ENCODE measurements at places on chromosomes 4 and X.

DNA sequence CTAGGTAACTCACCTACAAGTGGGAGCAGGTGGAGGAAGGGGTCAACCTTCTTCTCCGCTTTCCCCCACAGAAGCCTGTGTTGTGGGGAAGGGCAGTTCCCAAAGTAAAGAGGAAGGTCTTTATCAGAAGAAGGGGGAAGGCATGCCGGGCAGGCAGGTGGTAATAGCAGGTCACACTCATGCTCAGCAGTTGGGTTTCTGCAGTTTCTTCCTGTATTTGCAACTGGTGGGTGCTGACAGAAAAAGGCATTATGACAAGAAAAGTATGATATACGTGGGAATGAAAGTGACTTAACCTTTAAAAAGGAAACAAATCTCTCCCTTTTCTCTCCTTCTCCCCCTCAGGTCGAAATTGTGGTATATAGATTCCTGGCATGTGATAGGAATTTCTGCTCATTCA, 3.7 kb downstream of the MTMR1 start:
- no peak for DNase-seq

DNA sequence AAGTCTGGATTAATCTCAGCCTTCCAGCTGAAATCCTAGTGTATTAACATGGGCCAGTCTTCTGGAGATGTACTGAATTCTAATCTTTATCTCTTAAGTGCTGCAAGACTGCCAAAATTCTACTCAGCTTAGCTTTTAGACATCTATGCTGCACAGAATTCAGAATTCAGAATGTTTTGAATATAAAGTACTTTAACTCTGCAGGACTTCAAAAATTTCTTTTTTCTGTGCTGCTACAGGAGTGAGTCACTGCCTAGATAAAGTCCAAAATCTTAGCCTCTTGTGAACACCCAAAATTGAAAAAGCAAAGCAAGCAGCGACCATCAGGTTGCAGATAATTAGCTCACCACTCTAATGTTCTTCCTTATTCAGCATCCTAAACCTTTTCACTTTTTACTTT, 1092.6 kb upstream of the PCDH10 start:
- no peak for DNase-seq

- no peak for DNase-seq
Observed at GRCh38 chrX:121570072-121570841, 522.8 kb downstream of the GLUD2 start.

DNA sequence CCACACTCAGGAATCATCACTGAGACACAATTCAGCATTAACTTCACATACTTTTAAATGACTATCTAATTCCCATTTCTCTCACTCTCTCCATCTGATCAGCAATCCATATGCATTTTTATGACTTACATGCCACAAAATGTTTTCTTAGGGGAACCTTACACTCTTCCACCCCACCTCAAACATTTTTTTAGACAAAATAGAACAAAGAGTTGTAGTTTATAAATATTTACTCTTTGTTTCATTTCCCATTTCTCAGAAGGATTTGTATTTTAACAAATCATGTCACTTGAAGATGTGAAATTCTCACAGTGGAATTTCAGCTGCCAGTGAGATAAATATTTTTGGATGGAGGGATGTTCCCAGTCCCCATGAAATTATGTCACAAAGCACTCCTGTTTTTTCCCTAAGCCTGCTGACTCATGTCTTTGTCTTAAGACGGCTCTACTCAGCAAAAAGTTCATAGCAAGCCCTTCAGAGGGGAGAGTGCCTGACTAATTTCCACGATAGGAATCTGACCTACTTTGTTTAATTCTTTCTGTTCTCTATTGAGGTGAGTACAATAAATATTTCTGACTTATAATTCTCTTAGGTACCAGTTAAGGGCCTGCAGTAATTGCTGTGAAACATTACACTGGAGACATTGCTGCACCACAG, 257.7 kb downstream of the THOC2 start:
- no peak for DNase-seq

- no peak for DNase-seq
Observed at GRCh38 chrX:29471829-29472228, 743.5 kb upstream of the MAGEB2 start.

DNA sequence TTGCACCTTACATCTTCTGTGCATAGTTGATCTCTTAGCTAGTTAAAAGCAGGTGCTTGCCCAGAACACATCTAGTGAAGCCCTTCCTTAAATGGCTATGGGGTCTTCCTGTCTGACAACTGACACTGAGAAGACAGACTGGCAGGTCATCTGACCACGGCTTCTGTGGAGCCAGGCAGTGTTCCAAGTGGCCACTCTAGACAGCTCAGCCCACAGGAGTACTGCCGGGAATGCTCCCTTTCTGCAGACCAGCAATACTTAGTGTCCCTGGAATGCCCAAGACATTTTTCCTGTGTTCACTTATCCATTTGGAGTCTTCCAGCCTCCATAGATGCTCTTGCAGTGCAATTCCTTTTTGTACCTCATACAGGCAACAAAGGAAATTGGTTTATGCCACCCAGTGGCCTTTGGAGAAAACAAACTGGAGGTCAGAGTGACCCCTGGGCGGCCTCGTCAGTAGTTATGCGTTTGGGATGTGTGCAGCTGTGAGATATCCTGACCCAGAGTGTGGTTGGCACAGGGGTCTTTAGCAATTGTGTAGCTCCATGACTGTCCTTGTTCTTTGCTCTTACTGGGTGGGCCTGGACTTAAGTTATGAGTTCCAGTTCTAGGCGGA, 335.5 kb downstream of the ARHGAP10 start:
- DNase-seq: no peak

GRCh38 chr4:165724786-165725185, 148.3 kb upstream of the TLL1 start:
- no peak for DNase-seq

DNA sequence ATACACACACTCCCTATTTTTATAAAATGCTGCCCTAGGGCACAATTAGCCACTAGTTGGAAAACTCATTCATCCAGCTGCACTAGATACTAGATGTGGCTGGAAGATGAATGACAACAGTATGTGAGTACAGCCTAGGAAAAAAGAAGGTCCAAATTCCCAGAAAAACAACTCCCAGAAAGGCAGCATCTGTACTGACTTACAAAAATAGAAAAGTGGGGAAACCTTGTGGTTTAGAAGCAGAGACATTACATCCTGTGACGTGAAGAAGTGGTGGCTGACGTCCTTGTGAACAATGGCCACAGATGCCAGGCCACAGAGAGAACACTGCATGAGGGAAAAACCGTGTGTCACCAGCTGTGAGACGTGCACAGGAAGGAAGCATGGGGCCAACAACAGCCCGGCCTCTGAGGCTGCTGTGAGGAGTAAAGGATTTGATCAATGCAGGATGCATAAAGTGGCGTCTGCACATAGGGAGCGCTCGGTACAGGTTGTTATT, 81.2 kb downstream of the SPRY1 start:
- no peak for DNase-seq

DNA sequence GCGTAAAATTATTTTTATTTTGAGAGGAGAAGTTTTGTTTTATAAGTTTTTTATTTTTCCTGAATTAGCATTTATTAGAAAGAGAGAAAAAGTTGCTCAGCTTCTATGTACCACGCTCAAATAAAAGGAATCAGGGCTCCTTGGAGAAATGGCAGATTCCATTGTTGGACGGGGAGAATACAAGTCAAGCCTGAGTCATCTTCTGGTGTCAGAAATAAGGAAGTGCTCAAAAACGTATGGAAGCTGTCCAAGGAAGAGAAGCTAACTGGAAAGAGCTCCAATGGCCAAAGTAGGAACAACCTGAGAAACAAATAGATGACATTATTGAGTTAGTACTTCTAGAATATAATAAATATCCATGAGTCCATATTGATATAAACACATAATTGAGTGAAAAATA, 89.3 kb upstream of the NEIL3 start:
- DNase-seq: no peak

- DNase-seq: no peak
Observed at GRCh38 chr4:74754218-74754617, 40.1 kb downstream of the BTC start.

- no peak for DNase-seq
Observed at GRCh38 chr4:76476571-76476970, 41.5 kb downstream of the SHROOM3 start.

DNA sequence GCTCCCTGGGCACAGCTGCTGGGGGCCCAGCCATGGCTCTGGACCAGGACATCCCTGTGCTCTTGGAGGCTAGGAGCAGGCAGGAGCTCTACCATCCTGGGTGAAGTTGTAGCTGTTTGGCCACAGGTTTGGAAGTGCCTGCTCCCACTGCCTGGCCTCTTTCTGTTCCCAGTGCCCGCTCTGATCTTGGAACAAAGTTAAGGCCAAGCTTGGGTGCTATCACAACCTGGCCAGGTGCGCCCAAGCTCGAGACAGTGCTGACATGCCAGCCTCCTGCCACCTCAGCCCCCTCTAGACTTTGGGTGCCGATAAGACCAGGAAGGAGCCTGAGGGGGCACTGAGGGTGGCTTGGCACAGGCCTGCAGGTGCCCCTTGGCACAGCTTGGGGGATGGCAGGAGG, 686.1 kb upstream of the AADAT start:
- DNase-seq: no peak

- DNase-seq: no peak
Observed at GRCh38 chr4:8468746-8469535, 28.4 kb downstream of the TRMT44 start.

DNA sequence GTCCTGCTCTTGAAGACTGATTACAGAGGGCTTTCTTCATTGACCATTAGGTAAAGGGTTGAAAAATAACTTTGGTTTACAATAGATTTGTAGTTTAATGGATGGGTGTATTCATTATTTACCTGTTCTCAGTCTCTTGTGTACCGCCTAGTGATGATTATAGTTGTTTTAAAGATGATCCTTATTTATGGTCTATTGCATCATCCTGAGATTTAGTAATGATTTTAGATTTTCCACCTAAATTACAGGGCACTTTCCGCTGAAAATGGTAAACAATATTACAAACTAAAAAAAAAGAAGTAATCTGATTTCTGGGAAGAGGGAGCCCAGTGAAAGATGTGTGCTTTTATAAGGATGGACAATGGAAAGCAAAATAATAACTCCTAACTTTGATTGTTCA, 78.4 kb upstream of the TMEM33 start:
- no peak for DNase-seq

- DNase-seq: no peak
Observed at GRCh38 chr4:179415037-179415846, 1973.0 kb upstream of the AGA start.

GRCh38 chr4:16705341-16705740, 193.1 kb downstream of the LDB2 start:
- no peak for DNase-seq

DNA sequence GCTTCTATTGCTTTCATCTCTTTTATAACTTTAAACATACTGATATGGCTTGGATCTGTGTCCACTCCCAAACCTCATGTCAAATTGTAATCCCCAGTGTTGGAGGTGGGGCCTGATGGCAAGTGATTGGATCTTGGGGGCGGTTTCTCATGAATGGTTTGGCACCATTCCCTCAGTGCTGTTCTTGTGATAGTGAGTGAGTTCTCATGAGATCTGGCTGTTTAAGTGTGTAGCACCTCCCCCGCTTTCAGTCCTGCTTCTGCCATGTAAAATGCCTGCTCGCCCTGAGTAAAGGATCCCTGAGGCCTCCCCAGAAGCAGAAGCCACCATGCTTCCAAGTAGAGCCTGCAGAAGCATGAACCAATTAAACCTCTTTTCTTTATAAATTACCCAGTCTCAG, 17.7 kb downstream of the MND1 start:
- no peak for DNase-seq

- DNase-seq: no peak
Observed at GRCh38 chr4:10639100-10639499, 45.5 kb downstream of the CLNK start.

DNA sequence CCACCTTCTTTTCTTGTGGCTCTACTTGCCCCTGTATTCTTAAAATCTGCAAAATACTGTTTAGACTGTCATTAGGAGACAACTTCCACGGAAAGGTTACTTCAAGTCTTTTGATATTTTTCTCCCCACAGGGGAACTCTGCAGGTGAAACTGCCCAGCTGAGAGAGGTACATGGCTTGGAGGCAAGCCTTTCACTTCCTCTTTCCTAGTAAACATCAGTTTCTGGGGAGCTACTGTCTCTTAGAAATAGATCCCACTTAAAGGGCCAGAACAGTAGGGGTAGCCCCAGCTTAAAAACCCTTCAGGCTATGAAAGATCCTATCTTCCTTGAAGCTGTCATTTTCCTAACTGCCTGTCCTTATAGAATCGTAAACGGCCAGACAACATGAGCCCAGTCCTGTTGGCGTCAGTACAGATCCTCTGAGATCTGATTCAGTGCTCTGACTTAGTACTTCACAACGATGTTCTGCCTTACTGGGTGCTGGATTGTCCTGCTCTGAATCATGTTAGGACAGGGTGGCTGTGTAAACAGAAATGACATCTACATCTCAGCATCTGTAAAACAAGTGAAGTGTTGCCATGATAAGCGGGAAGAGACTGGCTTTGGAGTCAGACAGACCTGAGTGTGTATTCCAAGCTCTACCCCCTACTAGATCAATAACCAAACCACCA, 102.1 kb downstream of the ITIH6 start:
- no peak for DNase-seq

DNA sequence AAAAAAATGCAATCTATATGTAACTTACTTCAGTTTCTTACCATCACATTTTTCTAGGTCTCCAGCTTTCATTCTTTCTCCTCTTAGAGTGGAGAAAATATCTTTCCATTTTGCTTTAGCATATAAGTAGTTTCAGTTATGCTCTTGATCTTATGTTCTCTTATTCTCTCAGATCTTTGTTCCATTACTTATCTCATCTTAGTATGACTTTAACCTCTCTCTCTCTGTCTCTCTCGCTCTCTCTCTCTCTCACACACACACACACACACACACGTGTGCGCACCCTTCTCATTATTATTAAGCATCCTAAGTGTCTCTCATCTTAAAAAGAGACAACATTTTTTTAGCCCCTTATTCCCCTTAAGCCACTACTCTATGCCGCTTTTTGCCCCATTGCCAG, 92.8 kb downstream of the FAAH2 start:
- DNase-seq: no peak

- DNase-seq: no peak
Observed at GRCh38 chr4:109010521-109010920, 247.7 kb upstream of the ETNPPL start.

GRCh38 chrX:9844936-9845577, 58.8 kb downstream of the SHROOM2 start:
- no peak for DNase-seq

- no peak for DNase-seq
Observed at GRCh38 chrX:153592091-153592833, 6.7 kb downstream of the CCNQ start.

DNA sequence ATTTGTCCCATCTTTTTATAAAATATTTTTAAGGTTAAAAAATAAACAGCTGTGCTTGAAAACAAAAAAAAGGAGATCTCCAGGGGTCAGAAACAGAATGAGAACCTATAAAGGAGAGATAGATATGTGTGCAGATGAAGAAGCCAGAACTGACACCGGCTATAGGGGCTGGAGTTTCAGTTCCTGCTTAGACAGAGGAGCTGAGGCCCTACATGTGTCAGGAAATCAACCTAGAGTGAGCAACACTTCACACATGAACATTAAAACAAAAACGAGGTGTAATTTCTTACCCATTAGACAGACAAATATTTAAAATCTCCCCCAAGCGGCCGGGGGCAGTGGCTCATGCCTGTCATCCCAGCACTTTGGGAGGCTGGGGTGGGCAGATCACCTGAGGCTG, 17.8 kb upstream of the HUWE1 start:
- DNase-seq: no peak

- no peak for DNase-seq
Observed at GRCh38 chr4:180790471-180790870, 1452.7 kb upstream of the TENM3 start.

GRCh38 chr4:98794565-98795205, 134.2 kb downstream of the EIF4E start:
- no peak for DNase-seq

GRCh38 chr4:101339332-101339731, 8.0 kb downstream of the PPP3CA start:
- no peak for DNase-seq
